ENCODE measurements at places on chromosomes 11 and 22. TPM values are rescaled to one million over a fixed set of nuclear protein-coding genes. Genes with fewer than 3 reads are reported as not detected.

GRCh38 chr22:30860176-30861105, 108.1 kb downstream of the MORC2 start:
- peak; percentile 65 for DNase-seq

- DNase-seq, result no peak
Measured at GRCh38 chr22:25942856-25943411, 200.9 kb downstream of the MYO18B start.

GRCh38 chr11:117702946-117703598, 93.9 kb downstream of the DSCAML1 start:
- DNase-seq, result peak; percentile 22

- DNase-seq, result no peak
Measured at GRCh38 chr22:22164541-22165272, 79.9 kb upstream of the VPREB1 start.

DNA sequence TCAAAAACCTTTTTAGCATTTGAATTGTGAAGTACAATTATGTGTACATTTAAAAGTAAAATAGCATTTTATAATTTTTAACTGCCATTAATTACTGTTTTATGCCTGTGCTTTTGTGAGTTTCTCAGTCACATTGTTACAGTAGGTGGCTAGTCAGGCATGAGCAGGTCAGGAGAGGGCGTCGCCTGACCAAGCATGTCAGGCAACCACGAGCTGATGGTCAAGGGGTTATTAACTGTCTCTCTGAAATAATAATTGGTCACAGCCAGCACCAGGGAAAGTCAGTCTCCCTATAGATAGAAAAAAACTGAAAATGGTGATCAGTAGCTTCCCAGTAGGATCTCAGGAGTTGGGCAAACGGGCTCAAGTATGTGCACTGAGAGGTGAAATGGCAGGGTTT, 19.4 kb upstream of the CCDC81 start:
- no peak for DNase-seq

DNA sequence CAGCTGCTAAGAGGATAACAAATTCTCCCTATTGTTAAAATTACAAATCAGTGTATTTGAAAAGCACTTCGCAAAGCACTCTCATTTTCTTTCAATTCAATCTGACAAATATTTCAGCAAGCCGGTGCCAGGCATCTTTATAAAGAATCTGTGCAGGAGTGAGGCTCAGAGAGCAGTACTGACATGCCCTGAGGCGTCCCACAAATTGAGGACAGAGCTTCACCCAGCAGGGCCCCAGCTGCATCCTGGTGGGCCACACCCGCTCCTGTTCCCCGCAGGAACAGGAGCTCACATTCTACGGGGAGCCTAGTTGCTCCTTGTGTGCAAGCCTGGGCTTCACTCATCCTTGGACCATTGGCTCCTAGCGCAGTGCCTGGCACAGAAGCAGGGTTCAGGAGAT, 60.9 kb upstream of the EIF3D start:
- peak; percentile 17 for DNase-seq

GRCh38 chr22:37162221-37163095, 12.7 kb upstream of the IL2RB start:
- no peak for DNase-seq

- no peak for DNase-seq
Measured at GRCh38 chr11:16392616-16393015, 36.3 kb upstream of the SOX6 start.

DNA sequence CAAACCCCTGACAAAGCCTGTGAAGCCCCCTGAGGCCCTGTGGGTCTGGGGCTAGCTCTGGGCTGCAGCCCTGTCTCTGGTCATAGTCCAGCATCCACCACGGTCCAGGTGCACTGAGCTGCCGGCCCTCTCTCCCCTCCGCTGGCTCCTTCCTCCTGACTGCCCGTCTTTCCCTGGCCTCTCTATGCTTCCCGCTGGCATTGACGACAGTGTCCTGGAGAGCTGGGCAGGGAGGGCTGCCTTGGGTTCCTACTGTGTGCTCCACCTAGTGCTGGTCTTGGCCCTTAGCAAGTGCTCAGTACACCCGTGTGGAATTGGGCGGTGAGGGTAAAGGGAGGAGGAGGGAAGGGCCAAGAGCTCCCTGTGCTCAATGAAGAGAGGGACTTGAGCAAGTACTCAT, 868 bp upstream of the MYEOV start:
- no peak for DNase-seq

DNA sequence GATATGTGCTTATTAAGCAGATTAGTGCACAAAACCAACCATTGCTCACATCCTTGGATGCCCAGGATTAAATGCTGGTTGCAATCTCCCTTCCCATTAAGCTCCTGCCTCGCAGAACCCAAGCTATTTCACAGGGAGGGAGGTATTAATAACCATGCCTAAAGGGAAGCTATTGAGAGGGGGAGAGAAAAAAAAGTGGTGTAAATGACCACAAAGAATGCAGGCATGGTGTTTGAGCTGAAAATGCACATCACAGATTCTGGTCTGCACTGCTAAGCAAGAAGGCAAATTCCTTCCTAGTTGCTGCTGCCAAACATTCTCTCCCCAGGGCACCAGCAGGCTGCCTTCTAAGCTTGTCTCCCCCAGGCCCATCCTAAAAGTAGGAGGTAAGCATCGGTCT, 92.0 kb upstream of the ISX start:
- no peak for DNase-seq

- DNase-seq, result peak; percentile 95
Measured at GRCh38 chr22:46079861-46080821, 70.2 kb upstream of the PPARA start.

- no peak for DNase-seq
Measured at GRCh38 chr22:28044546-28045173, 125.6 kb upstream of the PITPNB start.

DNA sequence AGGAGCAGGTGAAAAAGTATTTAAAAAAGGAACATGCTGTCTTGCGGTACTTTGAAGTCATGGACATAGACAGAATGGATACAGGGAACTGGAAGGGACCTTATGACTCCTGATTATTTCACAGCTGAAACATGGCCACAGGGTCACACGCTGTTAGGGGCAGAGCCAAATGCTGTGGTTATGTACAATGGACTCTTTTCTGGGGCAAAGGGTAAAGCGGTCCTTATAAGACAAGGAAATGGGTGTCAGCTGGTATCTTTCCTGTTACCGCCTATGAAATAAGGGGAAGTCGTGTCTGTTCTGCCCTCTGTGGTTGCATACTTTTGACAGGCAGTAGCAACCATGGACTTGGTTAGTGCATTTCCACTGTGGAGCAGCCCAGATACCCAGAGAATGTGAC, 12.8 kb upstream of the ST14 start:
- no peak for DNase-seq

DNA sequence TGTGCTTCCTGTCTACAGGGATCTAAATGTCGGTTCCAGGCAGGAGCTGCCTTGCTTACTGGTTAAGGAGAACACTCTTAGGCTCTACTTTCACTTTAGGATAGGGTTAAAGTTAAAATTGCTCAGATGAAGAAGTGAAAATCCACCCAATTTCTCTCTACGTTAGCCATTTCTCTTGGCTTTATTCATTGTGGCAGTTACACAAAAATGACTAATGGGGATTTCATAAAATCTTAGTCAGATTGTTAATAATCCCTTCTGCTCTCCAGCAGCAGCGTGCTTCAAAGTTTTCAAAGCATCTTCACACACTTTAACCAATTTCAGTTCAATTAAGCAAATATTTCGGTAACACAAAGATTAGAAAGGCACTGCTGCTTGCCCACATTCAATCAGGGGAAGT, 58.4 kb upstream of the RCN1 start:
- no peak for DNase-seq

DNA sequence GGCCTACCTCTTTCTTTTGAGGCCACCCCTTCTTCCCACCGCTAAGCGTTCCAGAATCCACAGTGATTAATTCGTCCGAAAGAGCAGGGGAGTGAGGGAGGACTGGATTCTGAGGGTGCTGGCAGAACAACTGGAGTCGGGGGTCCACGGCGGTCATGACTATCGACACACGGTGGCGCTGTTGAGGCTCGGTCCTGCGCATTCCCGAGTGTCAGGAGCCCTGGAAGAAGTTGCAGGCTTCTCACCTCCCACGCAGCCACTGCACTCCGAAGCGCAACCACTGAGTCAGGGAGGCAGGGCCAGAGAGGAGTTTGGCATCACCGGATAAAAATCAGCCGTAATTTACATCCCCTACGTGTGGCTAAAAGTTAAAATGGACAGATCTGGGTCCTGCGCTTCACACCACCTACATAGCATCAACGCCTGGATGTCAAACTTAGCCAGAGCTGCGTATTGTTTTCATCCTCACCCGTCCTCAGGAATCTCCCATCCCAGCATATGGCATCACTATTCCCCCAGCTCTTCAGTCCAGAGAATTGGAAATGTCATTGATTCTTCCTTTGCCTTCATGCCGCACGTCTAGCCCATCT, 10.7 kb upstream of the CTSF start:
- DNase-seq, result peak; percentile 94

DNA sequence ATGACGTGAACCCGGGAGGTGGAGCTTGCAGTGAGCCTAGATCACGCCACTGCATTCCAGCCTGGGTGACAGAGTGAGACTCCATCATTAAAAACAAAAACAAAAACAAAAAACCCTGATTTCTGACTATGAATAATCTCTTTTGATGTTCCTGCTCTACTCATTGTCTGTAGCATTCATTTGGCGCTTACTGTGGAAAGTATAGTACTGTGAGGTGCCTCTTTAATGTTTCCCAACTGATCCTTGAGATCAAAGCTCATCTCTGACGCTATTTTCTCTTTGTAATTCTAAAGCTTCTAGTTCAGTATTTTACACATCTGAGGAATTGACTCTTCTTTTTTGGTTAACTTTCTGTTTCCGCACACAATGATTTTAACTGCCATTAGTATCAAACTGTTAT, 60.0 kb downstream of the GRK3 start:
- no peak for DNase-seq

GRCh38 chr22:50479721-50480120, 1.6 kb upstream of the ADM2 start:
- no peak for DNase-seq

GRCh38 chr11:62394825-62395538, 23.9 kb upstream of the SCGB1A1 start:
- peak; percentile 93 for DNase-seq

DNA sequence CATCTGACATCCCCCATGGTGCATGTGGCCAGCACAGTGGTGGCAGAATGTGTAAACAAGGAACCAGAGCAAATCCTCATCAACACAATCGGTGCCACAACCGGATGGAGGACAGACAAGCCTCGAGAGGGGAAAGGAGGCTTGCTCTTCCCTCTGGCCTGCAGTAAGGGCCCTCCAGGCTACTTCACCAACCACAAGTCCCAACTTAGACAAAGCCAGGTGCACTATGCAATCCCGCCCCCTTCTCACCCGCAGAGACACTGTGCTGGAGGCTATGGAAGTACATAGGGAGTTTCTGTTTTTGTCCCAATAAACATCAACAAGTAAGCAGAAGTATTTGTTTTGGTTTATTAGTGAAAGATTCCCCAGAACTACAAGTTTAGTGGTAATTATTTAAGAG, 54.3 kb downstream of the SPATA19 start:
- DNase-seq, result no peak

GRCh38 chr11:28631148-28631547, 523.0 kb downstream of the METTL15 start:
- DNase-seq, result no peak

DNA sequence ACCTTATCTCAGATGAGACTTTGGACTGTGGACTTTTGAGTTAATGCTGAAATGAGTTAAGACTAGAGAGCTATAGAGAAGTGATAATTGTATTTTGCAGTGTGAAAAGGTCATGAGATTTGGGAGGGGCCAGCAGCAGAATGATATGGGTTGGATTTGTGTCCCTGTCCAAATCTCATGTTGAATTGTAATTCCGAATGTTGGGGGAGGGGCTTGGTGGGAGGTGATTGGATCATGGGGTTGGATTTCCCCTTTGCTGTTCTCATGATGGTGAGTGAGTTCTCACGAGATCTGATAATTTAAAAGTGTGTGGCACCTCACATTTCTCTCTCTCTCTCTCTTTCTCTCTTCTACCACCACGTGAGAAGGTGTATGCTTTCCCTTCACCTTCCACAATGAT, 777.8 kb upstream of the LUZP2 start:
- no peak for DNase-seq

DNA sequence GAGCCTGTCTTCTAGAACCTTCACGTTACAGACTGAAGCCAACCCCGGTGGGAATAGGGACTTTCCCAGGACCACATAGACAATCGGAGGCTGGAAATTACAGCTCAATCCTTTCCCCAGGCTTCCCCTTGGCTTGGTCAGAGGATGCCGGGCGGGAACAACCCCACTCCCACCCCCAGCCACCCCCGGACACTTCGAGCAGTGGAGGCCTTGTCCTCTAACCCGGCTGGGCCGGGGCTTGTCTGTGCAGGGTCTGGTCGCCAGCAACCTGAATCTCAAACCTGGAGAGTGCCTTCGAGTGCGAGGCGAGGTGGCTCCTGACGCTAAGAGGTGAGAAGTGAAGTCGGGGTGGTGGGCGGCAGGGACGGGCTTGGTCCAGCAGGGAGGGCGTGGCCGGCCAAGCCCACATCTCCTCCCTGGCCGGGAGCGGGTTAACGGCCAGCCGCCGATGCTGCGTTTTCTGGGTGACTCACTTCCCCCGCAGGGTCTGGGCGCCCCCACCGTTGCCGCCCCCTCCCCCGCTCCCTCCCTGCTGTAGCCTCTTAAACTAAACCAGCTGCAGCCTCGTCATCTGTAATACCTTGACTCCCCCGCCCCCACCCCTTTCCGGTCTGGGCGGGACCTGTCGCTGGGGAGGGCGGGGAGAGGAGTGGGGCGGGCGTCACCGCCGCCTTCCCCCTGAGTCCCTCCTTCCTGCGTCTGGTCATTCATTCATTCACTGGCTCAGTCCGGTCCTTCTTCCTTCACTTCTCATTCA, 1.5 kb downstream of the LGALS1 start:
- peak; percentile 96 for DNase-seq

- DNase-seq, result no peak
Measured at GRCh38 chr11:117670924-117671323, 126.1 kb downstream of the DSCAML1 start.

DNA sequence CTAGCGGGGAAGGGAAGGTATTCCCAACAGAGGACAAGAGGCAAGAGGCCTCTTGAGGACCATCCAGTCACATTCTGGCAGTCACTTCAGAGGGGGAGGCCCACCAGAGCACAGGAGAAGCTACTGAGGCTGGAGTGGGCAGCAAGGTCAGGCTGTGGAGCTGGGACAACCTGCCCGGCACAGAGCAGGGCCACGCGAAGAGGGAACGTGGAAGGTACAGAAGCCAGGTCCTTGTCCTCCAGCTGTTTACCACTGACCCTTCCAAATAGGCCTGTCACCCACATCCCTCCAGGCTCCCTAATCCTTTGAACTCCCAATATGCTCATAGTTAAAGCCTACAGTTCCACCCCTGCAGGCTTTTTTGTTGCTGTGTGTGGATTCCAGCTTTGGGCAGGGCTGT, 76.9 kb downstream of the IGLL1 start:
- peak; percentile 56 for DNase-seq

DNA sequence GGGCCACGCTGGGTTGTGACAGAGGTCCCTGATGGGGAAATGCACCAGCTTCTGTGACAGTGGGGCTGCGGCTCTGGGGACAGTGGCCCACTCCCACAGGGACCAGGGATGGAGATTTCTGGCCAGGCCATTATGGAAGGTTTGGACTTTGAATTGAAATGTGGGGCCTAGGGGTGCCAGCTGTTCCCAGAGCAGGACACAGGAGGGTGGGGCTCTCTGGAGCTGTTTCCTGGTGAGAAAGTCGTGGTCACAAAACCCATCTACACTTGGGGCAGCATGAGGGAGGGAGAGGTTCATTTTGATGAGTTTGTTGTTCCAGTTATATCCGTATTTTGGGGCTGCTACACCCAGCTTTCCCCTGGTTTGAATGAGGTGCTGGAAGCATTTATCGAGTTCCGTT, 52.2 kb downstream of the LRP5 start:
- DNase-seq, result no peak

The MPZL2 gene
- 29.8 TPM for total RNA-seq

The PIK3IP1 gene
- 18.8 TPM for total RNA-seq

The RRAS2 gene
- 31.3 TPM for total RNA-seq

The MUC5AC gene
- total RNA-seq, result not detected

The GAL3ST3 gene
- total RNA-seq, result 1.2 TPM
